ENCODE measurements at places on chromosomes 5 and 9.
A peak's percentile ranks its signal among the peaks of the same experiment; 100 is the strongest.

- DNase-seq = no peak
These were observed 4.8 kb downstream of the FOXE1 start for GRCh38 chr9:97857606-97858392.

DNA sequence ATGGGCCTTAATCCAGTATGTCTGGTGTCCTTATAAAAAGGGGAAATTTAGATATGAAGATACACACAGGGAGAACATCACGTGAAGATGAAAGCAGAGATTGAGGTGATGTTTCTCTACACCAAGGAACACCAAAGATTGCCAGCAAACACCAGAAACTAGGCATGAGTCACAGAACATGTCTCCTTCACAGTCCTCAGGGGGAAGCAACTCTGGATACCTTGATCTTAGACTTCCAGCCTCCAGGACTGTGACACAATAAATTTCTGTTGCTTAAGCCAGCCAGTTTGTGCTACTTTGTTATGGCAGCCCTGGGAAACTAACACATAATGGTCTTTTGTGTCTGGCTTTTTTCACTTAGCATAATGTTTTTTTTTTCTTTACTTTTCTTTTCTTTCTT is 41.2 kb upstream of the STRBP start:
- DNase-seq = peak; percentile 17

GRCh38 chr9:14271093-14271673 is 42.8 kb downstream of the NFIB start:
- DNase-seq = peak; percentile 90

DNA sequence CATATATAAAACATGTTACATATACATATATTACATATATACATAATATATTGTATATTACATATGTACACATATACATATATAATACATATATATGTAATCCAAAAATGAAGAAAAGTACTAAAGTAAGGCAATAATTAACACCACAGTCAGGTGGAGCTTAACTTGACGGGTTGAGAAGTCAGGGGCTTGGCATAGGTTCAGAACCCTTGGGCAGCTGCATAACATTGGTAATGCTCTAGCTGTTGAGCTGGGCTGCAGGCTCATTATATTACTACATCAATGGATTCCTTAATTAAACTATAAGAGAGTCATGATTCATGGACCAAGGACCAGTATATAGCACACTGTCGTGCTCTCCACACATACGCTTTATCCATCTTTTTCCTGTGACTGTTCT is 435.2 kb upstream of the ADAMTS16 start:
- DNase-seq = no peak

- DNase-seq = no peak
These were observed 45.5 kb downstream of the RASA1 start for GRCh38 chr5:87313216-87313615.

GRCh38 chr9:96232539-96233241 is 69.3 kb downstream of the HSD17B3 start:
- peak; percentile 64 for DNase-seq

DNA sequence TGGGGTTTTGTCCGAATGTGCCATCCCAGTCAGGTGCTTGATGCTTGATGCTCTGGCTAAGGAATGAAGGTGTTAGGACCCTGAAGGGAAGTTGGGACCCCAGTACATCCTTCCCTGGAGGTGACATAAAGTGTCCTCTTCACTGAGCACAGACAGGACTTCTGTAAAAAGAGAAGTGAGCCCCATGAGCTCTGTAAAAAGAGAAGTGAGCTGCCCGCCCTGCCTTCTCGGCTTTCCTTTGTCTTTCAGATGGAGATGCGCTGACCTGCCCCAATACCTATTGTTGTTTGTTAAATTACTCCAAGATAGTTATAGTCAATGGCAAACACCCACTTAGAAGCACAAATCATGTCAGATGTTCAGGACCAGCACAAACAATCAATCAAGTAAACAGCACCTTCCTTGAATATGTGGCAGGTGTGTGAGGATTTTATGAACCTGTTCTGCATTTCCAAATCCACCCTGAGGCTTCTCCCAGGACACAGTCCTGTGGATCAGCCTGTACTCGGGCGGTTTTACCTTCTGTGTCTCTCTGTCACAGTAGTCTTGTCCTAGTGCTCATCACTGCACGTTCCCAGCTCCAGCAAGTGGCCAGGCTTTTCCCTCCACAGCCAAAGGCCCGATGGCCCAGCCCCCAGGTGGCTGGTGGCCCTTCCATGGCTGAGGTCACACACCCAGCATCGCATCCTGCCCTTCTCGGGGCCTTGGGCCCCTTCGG is 191.4 kb downstream of the MTRR start:
- DNase-seq = no peak

DNA sequence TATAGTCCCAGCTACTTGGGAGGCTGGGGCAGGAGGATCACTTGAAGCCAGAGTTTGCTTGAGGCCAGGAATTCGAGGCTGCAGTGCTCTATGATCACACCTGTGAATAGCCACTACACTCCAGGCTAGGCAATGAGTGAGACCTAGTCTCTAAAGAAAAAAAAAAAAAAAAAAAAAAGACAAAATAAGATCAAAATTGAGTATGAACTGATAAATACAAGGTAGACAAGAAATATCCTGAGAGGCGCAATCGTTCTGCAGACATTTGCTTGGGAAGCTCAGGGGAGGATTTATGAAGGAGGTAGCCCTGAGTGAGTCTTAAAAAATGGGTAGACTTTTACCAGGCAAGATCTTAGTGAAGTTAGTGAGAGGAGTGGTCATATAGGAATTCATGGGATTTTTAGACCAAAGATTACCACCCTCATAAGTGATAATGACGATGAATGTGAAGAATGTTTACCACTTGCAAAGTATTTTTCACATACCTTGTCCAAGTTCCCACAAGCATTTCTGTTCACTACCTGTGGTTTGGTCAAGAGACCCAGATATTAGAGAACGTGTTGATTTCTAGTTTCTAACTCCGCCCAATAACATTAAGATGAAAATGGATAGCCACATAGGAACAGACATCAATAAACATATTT is 4.4 kb downstream of the PDCD1LG2 start:
- DNase-seq = no peak

- no peak for DNase-seq
These were observed 43.9 kb upstream of the RNF130 start for GRCh38 chr5:180115326-180116076.

- DNase-seq = no peak
These were observed 24.7 kb downstream of the DNAJA1 start for GRCh38 chr9:33049680-33050361.

DNA sequence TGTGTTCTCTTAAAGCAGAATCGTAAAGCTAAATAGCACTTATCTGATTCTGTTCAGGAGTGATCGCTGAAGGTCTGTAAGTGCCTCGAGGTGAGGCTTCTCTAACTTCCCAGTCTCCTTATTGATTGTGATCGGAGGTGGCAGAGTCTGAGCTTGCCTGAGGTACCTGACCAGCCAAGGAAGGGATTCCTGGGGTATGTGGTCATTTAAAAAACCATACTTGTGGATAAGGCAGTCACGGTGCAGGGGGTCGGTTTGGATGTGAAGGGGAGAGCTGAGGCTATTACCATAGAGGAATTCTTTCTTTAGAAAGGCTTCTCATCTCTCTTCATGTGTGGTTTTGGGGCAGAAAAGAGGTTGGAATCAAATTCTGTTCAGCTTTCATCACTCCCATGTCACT is 193.7 kb downstream of the TLE4 start:
- DNase-seq = no peak
